ENCODE measurements at places on chromosomes 12 and 14.

GRCh38 chr12:16389594-16389993, 42.1 kb downstream of the MGST1 start:
- DNase-seq = no peak

DNA sequence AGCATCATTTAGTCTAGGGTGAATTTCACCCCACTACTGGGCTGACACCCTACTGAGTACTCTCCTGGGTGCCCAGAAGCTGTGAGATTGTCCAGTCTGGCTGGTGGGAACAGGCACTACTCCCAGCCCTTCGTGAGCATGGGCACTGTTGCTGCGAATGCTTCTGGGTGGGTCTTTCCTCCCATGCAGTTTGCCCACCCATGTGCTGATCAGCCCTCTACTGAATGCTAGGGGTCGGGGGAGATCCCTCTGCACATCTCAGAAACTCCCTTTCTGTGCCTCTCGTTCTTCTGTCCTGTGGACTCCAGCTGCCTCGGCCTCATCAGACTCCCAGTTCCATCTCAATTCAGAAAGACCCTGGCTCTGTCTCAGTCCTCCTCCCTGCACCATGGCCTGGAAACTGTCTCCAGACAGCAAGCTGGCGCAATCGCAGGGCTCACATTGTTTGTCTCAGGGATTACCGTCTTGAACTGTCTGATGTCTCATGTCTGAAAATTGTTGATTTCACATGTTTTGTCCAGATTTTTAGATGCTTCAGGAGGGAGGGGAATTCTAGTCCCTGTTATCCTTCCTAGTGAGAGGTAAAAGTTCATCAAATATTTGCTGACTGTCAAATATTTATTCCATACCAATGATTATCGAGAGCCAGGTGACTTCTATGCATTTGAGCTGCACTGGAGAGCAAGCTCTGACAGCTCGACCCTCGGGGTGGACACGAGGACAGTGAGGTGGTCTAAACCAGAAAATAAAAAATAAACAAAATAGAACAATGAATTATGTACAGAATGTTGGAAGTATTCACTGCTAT, 316.6 kb upstream of the RTL1 start:
- no peak for DNase-seq

DNA sequence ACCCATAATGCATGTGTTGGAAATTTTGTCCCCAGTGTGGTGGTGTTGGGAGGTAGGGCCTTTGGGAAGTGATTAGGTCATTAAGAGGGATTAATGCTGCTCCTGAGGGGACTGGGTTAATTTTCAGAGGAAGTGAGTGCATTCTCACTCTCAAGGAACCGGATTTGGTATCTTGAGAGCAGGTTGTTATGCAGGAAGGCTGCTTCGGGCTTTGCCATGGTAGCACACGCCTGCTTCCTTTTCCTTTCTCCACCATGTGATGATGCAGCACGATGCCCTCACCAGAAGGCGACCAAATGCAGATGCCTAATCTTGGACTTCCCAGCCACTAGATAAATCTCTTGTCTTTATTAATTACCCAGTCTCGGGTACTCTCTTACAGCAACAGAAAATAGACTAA, 257.1 kb downstream of the SSPN start:
- no peak for DNase-seq

DNA sequence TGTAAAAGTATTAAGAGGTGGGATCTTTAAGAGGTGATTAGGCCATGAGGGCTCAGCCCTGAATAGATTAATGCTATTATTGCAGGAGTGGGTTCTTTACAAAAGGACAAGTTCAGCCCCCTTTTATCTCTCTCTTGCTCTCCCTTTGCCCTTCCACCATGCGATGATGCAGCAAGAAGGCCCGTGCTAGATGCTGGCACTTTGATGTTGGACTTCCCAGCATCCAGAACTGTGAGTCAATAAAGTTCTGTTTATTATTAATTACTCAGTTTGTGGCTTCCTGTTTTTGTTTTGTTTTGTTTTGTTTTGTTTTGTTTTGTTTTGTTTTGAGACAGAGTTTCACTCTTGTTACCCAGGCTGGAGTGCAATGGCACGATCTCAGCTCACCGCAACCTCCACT, 10.1 kb downstream of the RNASE1 start:
- DNase-seq = no peak

GRCh38 chr12:93594766-93595311, 22.4 kb downstream of the SOCS2 start:
- DNase-seq = no peak

GRCh38 chr12:94712815-94713515, 62.6 kb upstream of the TMCC3 start:
- no peak for DNase-seq

GRCh38 chr14:65850429-65851135, 438.1 kb downstream of the FUT8 start:
- no peak for DNase-seq

DNA sequence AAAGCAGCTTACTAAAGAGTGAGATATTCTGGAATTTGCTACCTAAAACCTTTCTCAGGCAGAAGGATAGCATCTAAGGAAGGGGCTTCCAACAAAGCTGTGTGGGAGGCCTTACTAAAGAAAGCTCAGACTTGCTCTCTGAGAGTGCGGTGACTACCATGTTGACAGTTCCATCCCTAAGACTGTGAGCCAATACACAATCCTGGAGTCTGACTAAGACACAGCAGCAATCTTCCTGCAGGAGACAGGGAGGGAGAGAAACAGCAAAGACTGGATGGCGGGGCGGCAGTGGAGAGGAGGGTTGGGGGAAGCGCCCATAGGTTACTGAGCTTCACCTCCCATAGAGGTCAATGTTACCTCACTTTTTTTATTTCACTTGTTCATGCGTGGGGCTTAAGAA, 70.9 kb downstream of the KITLG start:
- DNase-seq = no peak

DNA sequence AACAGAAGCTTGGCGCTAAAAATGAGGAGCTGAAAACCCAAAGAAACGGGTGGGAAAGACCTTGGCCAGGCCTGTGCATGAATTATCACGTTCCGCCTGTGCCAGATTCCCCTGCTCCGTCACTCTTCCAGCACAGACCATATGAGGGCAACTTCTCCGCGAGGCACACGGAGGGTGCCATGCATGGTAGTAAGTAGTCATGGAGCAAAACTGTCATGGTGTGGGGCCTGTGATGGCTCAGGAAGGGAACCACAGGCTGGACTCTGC, 148.2 kb downstream of the ANO2 start:
- no peak for DNase-seq

GRCh38 chr12:80064951-80065350, 34.4 kb upstream of the OTOGL start:
- no peak for DNase-seq

GRCh38 chr14:77406718-77407117, 16.6 kb downstream of the NOXRED1 start:
- peak; percentile 31 for DNase-seq

DNA sequence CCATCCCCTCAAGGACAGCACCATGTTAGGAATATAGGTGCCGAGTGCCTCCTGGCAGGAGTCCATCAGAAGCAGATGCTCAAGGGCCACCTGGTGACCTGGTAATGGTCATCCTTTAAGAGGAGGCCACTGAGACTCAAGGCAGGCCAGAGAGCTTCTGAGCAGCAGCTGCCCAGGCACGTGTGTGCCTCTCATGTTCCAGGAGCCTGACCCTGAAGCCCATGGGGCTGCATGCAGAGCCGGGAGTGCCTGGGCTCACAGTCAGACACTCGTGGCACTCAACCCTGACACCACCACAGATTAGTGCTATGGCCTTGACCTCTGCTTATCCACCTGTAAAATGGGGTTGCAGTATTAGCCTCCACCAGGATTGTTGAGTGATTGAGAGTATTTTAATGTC, 45.6 kb downstream of the C14orf132 start:
- DNase-seq = no peak

DNA sequence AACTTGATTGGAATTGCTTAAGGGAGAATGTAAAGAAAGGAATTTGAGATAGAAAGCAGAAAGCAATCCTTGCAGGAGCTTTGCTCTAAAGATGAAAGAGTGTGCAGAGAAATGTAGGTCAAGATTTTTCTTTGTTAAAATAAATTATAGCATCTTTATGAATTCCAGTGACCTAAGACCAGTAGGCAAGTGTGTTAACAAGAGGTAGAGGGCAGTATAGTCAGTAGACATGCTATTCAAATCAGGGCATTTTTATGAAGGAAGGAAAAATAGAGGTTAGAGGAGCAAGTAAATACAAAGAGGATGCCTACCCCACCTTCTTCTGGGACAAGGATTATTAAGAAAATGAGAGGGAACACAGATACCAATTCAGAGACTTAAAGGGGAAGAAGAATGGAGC, 148.5 kb downstream of the PLCZ1 start:
- no peak for DNase-seq

GRCh38 chr14:31560759-31561154, 447 bp upstream of the NUBPL start:
- DNase-seq = no peak

DNA sequence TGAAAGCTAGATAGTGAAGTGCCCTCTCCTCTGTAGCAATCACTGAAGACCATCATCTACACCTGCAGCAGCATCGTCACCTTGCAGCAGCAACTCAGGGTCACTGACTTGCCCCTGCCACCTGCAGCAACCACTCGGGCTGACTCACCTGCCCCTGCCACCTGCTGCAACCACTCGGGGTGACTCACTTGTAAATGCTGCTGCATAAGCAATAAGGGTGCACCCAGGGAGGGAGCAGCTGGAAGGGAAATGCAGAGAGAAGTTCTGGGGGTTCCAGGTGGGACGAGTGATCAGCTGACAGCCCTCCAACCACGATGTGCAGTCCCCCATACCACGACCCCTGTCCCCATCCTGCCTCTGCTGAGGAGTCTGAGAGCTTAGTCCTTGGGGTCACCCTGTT, 357.1 kb upstream of the SFSWAP start:
- DNase-seq = no peak

DNA sequence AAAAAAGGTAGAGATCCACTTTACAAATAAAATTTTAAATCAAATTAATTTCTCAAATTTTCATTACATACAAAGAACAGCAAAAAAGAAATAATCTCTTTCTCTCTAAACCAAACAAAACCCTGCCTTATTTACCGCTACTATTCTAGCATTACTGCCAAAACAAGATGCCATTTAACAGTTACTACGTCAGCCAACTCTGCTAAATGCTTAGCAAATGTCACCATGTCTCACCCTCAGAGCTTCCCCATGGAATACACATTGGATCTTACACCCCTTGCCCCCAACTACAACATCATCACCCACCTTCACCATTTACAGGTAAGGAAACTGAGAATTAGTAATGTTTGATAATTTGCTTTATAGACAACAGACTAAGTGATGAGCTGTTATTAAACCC, 23.0 kb upstream of the NR2C1 start:
- no peak for DNase-seq

GRCh38 chr12:52873832-52874572, 25.2 kb upstream of the KRT78 start:
- DNase-seq = peak; percentile 96

DNA sequence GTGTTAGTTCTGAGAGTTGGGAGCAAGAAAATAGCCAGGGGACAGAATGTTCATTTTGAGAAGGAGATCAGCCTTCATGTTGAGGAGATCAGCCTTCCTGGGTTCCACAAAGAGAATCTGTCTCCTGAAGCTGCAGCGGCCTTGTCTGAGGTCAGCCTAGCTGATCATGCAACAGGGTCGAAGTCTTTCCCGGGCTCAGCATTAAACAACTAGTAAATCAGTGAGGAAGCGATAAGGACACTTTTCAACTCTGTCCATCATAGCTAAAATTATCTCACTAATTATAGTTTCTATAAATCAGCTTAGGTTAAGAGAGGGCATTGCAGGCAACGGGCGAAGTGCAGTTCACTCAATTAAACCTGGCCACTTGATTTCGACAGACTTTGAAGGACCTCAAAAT, 7.5 kb downstream of the GSC start:
- DNase-seq = no peak

GRCh38 chr12:69972136-69972535, 147.1 kb downstream of the MYRFL start:
- no peak for DNase-seq

DNA sequence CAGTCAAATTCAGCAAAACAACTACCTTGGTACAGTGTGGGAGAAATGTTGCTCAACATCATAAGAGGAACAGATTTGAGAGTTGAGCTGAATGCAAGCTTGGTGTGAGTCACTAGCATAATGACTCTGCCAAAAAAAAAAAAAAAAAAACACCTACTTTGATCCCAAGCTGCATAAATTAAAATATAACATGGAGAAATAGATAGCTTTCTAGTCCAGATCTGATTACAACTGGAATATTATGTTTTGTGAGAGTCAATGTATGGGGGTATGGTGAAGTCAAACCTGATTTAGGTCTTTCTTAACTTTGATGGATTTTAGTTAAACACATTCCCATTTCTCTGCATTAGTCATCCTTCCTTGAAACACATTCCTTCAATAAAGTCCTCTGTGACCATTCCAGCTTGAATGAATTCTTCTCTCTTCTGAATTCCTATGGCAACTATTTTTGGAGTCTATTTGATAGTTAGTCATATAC, 188.1 kb downstream of the SLC5A8 start:
- no peak for DNase-seq

- DNase-seq = no peak
Observed at GRCh38 chr14:20614038-20614840, 23.1 kb upstream of the RNASE12 start.

DNA sequence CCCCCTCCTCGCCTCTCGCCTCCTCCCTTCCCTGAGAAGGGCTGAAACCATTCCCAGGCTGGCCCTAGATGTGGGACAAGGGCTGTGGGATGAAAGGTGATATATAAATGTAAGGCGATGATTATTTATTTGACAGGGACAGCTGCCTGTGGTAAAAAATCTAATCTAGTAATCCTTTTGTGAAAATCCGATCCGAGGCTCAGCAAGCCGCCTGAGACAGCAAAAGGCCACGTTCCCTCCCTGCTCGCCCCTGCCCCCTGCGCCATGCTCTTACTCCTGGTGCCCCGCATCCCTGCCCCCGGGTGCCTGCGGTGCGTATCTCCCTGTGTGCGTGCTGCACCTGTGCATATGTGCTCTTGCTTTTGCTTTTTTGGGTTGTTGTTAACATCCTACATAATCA, 65.2 kb downstream of the TSPAN9 start:
- DNase-seq = no peak

DNA sequence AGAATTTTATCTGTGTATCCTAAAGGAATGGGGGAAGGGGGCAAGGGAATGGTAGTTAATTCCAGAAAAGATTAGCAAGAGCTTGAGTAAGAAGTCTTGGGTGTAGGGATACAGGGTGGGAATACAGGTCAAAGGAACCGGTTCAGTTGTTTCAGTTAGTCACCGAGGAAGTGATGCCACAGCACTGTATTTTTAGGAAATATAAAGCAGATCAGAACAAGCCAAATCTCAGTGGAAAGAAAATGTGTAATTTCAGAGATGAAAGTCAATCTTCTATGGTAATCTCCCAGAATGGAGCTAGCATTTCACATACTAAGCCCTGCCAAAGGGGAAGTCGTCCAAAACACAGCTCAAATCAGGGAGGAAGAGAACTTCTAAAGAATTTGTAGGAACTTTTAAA, 4.7 kb upstream of the TUBA1C start:
- no peak for DNase-seq
